ENCODE measurements at places on chromosomes 5 and 9.

- DNase-seq = no peak
Observed at GRCh38 chr5:157219491-157220271, 39.0 kb downstream of the ITK start.

DNA sequence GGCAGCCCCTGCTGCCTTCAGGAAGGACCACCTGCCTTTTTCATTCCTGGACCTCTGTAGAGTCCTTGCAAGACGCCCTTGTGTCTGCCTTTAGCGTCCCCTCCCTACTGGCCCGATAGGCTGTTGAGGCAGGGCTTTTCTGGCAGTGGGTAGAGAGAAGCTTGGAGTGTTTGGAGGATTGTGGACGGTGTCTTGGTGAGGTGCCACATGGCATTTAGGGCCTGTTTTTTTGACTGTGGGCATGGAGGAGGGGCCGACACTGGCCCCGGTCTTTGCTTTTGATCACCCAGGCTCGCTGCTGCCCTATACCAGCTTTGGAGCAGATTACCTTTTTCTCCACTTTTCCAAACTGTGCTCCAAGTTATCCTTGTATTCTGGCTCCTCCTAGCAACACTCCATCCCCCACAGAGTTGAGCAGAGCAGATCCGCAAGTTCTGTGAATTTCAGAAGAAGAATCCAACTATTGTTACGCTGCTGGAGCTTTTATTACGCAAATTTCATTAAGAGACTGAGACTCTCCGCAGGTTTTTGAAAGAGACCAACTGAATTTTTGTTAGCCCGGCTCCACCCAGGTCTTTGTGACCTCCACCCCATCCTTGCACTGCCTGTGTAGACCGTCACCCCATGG is 34.8 kb upstream of the PRDM12 start:
- no peak for DNase-seq

DNA sequence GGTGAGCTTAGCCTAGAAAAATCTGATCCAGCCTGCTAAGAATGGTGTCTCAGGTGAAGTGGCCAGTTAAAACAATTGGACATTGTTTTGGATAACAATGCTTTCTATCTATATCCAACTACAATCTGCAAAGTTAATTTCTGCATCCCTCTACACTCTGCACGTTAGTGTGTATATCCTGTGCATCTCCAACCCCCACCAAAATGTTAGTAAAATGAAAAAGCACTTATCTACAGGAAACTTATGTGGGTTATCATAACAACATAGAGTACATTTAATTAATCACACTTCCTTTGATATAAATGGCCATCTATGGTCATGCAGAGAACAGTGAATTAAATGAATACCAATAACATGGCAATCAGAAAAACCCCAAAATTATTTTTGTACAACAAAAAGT is 158.7 kb downstream of the NFIB start:
- no peak for DNase-seq

GRCh38 chr5:98631311-98632054 is 142.0 kb upstream of the RGMB start:
- DNase-seq = no peak

DNA sequence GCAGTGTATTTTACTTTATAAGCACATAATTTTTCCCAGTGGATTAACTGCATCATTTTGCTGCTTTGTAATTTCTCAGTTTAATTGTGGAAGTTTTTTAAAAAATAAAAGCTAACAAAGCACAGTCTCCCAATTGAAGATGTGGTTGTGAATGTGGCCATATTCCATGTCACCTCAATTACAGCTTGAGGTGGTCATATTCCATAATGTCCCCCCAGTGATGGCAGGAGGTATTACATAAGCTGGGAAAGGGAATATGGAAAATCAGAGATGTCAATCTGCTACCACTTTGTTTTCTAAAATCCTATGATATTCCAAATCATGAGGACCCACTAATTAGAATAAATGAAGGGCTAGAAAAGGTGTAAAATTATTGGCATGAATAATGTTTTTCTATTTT is 1672.0 kb upstream of the CDH9 start:
- DNase-seq = no peak

Measured in activated effector memory CD4-positive, alpha-beta T cell treated with Interleukin-2 at 50 U/mL for 16 hours (primary cell).